ENCODE measurements at places on chromosomes 4 and X. TPM values are rescaled to one million over a fixed set of nuclear protein-coding genes. Genes with fewer than 3 reads are reported as not detected.

SLC34A2 gene
- total RNA-seq, result 0.41 TPM

USP27X gene
- 6.6 TPM for total RNA-seq

ANOS1 gene
- 9.6 TPM for total RNA-seq

SPRY1 gene
- 58.3 TPM for total RNA-seq

HSFX4 gene
- total RNA-seq, result not detected

TEX13D gene
- not detected for total RNA-seq

- peak overlapping the region; percentile 36 for H3K27ac ChIP-seq
- peak overlapping the region; percentile 92 for H3K4me3 ChIP-seq
- H3K36me3 ChIP-seq, result no peaks in the 10 kb centered on the region
- peak; percentile 22 for DNase-seq
- peaks cover 16% of the 10 kb centered on the region for H3K27me3 ChIP-seq
Observed at GRCh38 chr4:170025523-170026252, 507 bp downstream of the MFAP3L start.

GRCh38 chr4:165915215-165915614, 42.2 kb downstream of the TLL1 start:
- DNase-seq, result no peak
- no peak overlapping the region for H3K4me3 ChIP-seq
- peaks cover 9% of the 10 kb centered on the region for H3K36me3 ChIP-seq
- H3K27me3 ChIP-seq, result peaks cover 2% of the 10 kb centered on the region
- no peaks in the 10 kb centered on the region for H3K4me1 ChIP-seq

GRCh38 chr4:141158219-141158618, 24.9 kb upstream of the RNF150 start:
- H3K27me3 ChIP-seq, result no peaks in the 10 kb centered on the region
- H3K36me3 ChIP-seq, result peaks cover 8% of the 10 kb centered on the region
- H3K4me3 ChIP-seq, result no peak overlapping the region
- no peak for DNase-seq

DNA sequence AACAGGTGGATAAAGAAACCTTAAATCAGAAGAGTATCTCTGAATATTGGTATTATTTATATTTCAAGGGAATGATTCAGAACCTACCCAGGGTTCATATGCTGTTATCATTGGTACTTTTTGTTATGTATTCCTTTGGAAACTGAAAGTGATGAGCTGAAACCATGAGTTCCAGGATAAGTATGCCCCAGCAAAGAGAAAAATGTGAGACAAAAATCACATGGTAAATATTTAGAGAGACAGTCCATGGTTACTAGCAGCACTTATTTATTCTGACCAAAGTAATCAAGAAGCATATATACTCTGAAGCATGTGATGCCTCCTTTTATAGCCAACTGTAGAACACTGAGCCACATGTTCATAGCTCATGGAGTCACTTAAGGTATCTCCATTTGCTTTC, 277.7 kb downstream of the ARAP2 start:
- no peaks in the 10 kb centered on the region for H3K36me3 ChIP-seq
- no peaks in the 10 kb centered on the region for H3K27me3 ChIP-seq
- no peak overlapping the region for H3K4me3 ChIP-seq
- H3K27ac ChIP-seq, result no peak overlapping the region
- H3K4me1 ChIP-seq, result no peaks in the 10 kb centered on the region

DNA sequence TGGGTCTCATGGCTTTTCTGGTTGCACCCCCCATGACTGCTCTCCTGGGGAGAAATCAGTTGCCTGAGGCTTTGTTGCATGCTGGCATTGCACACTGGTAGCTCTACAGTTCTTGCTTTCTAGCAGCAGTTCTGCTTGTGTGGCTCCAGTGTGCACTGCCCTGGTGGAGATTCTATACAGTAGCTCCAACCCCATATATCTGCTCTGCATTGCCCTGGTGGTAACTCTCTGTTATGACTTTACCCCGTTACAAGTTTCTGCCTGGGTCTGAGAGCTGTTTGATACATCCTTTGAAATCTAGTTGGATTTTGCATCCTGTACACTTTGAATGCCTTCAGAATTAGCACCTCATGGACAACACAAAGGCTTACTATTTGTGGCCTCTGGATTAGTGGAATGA, 241.4 kb upstream of the EPHA5 start:
- H3K27ac ChIP-seq, result no peak overlapping the region
- no peak for DNase-seq
- H3K4me3 ChIP-seq, result no peak overlapping the region
- no peaks in the 10 kb centered on the region for H3K36me3 ChIP-seq
- H3K4me1 ChIP-seq, result no peaks in the 10 kb centered on the region
- H3K27me3 ChIP-seq, result no peaks in the 10 kb centered on the region

- no peaks in the 10 kb centered on the region for H3K4me1 ChIP-seq
- no peak for DNase-seq
- H3K27ac ChIP-seq, result no peak overlapping the region
- H3K4me3 ChIP-seq, result no peak overlapping the region
- H3K27me3 ChIP-seq, result peaks cover 3% of the 10 kb centered on the region
Observed at GRCh38 chrX:155888139-155888538, 7.0 kb downstream of the VAMP7 start.

GRCh38 chr4:70589785-70590184, 2.3 kb upstream of the AMBN start:
- DNase-seq, result no peak
- H3K27me3 ChIP-seq, result no peaks in the 10 kb centered on the region
- H3K4me1 ChIP-seq, result no peaks in the 10 kb centered on the region
- H3K4me3 ChIP-seq, result no peak overlapping the region

DNA sequence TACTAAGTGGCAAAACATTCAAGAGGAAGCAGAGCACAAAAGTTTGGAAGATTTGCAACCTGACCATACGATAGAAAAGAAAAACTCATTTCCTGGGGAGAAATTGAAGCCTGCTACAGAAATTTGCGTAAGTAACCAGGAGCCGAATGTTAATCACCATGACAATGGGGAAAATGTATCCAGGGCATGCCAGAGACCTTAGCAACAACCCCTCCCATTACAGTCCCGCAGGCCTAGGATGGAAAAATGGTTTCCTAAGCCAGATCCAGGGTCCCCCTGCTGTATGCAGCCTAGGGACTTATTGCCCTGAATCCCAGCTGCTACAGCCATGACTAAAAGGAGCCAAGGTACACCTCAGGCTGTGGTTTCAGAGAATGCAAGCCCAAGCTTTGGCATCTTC, 472.2 kb upstream of the KLHL4 start:
- H3K27ac ChIP-seq, result no peak overlapping the region
- DNase-seq, result no peak
- no peaks in the 10 kb centered on the region for H3K4me1 ChIP-seq
- no peak overlapping the region for H3K4me3 ChIP-seq
- no peaks in the 10 kb centered on the region for H3K27me3 ChIP-seq
- no peaks in the 10 kb centered on the region for H3K36me3 ChIP-seq

- H3K36me3 ChIP-seq, result no peaks in the 10 kb centered on the region
- peak within 1 kb of the TSS; percentile 94 for H3K27ac ChIP-seq
- peaks cover 13% of the 10 kb centered on the region for H3K27me3 ChIP-seq
- peak; percentile 65 for DNase-seq
- peak within 1 kb of the TSS; percentile 97 for H3K4me3 ChIP-seq
Observed at GRCh38 chr4:153466081-153466948, at the start of gene TMEM131L. Gene TMEM131L, plus strand, starts transcription at chr4:153466360. Its CDS starts 38 bp downstream, at chr4:153466398.

DNA sequence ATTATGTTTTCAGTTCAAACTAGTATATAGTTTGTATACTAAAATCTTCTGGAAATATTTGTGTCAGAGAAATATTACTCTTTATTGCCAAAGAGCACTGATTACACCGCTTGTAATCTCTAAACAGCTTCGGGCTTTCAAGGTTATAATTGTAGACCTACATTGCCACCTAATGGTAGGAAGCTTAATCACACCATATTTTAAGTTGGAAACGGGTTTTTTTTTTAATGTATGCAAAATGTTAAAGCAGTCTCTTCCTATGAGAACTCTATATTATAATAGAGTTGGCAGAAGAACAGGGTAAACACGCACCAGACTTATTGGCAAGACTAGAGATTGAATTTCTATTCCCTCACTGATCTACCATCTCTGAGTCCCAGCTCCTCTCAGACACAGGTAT, 19.5 kb upstream of the NFXL1 start:
- no peak for DNase-seq
- H3K4me1 ChIP-seq, result no peaks in the 10 kb centered on the region
- no peak overlapping the region for H3K27ac ChIP-seq
- H3K4me3 ChIP-seq, result no peak overlapping the region
- no peaks in the 10 kb centered on the region for H3K27me3 ChIP-seq

GRCh38 chr4:187209921-187210613, 486.4 kb upstream of the FAT1 start:
- no peaks in the 10 kb centered on the region for H3K4me1 ChIP-seq
- no peak for DNase-seq
- no peak overlapping the region for H3K4me3 ChIP-seq
